ENCODE measurements at places on chromosomes 6 and 20. TPM values are rescaled to one million over a fixed set of nuclear protein-coding genes. Genes with fewer than 3 reads are reported as not detected.

GRCh38 chr6:129331450-129332138 is 378.4 kb downstream of the ARHGAP18 start:
- no peak for DNase-seq
- H3K4me1 ChIP-seq: peaks cover 2% of the 10 kb centered on the region
- H3K27ac ChIP-seq: no peak overlapping the region
- H3K27me3 ChIP-seq: no peaks in the 10 kb centered on the region

DNA sequence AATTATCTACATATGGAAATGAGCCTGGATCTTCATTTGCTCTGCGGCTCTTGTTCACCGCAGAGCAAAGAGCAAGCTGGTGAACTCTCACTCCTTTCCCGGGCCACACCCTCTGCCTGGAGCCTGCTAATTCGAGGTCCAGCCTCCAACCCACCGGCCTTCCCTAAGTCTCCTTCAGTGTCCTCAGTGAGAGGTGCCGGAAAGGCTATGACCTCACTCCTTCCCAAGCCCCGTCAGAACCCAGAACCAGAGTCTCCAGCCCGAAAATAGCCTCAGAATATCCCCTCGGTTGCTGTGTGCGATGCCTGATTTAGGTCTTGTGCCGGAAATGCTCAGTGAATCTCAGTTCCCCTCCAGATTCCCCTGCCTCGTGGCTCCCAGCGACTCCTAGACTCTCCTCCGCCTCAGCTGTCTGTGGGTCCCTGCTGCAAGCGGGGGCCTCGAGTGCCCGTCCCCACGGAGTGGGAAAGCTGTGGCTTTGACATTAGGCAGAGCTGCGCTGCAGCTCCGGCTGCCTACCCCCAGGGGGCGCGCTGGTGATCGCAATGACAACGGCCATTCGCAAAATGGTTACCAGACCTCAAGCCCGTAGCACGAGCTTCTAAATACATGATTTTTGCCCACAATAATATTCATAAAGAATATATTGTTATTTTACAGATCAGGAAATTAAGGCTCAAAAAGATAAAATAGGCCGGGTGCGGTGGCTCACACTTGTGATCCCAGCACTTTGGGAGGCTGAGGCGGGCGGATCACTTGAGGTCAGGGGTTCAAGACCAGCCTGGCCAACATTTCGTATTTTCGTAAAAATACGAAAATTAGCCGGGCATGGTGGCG is 4.1 kb upstream of the BNIP5 start:
- DNase-seq: peak; percentile 59
- H3K27me3 ChIP-seq: peaks cover 31% of the 10 kb centered on the region
- no peaks in the 10 kb centered on the region for H3K36me3 ChIP-seq
- peak overlapping the region; percentile 55 for H3K27ac ChIP-seq
- peaks cover 5% of the 10 kb centered on the region for H3K4me1 ChIP-seq
- H3K4me3 ChIP-seq: peak overlapping the region; percentile 59

DNA sequence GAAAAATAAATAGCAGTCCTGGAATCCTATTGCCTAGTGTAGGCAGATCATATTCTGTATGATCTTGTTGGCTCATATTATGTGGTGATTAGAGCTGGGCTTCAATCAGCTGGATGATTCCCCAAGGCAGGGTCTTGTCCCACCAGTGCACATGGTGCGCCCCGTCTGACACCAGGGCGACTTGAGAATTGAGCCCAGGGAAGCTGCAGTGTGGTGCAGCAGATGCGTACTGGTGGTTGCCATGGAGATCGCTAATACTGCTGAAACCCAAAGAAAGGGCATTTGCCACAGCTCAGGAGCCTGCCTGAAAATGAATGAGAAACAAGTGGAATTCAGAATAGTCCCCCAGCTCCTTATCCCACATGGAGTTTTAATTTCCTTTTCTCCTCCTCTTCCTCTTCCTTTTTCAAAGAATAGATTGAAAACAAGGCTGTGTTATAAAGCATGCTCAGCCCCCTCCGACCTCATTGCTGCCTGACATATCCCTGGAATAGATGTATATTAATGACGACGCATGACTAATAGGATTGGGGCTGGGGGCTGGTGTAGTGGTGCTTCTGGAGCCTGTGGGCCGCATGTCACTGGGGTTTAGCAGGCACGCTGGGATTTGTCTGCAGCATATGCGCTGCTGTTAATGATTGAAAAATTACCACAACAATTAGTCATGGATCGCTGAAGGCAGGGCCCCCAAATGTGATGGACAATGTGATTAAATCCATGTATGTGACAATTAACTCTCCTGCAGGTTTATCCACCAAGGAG is 210.5 kb downstream of the FARS2 start:
- H3K36me3 ChIP-seq: no peaks in the 10 kb centered on the region
- no peak overlapping the region for H3K27ac ChIP-seq
- DNase-seq: no peak
- H3K4me3 ChIP-seq: no peak overlapping the region

- H3K36me3 ChIP-seq: no peaks in the 10 kb centered on the region
- no peak for DNase-seq
- H3K27ac ChIP-seq: peak overlapping the region; percentile 97
- H3K27me3 ChIP-seq: no peaks in the 10 kb centered on the region
- peaks cover 22% of the 10 kb centered on the region for H3K4me1 ChIP-seq
- peak overlapping the region; percentile 99 for H3K4me3 ChIP-seq
Observed at GRCh38 chr6:33297956-33298772, 578 bp downstream of the RGL2 start.

- no peaks in the 10 kb centered on the region for H3K36me3 ChIP-seq
- no peak overlapping the region for H3K27ac ChIP-seq
- no peak for DNase-seq
- peaks cover 15% of the 10 kb centered on the region for H3K27me3 ChIP-seq
- H3K4me1 ChIP-seq: peaks cover 11% of the 10 kb centered on the region
Observed at GRCh38 chr6:110534731-110535492, 58.5 kb upstream of the SLC22A16 start.

- peaks cover 7% of the 10 kb centered on the region for H3K27me3 ChIP-seq
- H3K4me3 ChIP-seq: no peak overlapping the region
- H3K36me3 ChIP-seq: no peaks in the 10 kb centered on the region
Observed at GRCh38 chr20:46558511-46558959, 8.1 kb upstream of the OCSTAMP start.

DNA sequence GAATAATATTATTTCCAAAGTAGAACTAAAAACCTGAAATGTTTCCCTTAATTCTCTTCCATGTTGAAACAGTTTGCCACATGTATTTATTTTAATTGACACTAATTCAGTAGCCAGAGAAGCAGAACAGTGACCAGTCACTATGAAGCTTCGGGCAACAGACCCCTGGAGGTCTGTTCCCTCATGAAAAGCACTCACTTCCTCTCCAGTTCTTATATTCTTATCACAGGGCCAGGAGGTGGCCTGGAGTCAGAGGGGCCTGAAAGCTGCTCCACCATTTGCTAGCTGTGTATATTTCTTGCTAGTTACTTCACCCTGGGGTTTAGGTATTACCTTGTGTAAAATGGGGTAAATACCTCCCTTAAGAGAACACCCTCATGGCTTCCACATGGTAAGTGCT is 49.1 kb downstream of the MAP7 start:
- peaks cover 10% of the 10 kb centered on the region for H3K4me1 ChIP-seq
- DNase-seq: no peak
- no peak overlapping the region for H3K4me3 ChIP-seq
- no peaks in the 10 kb centered on the region for H3K27me3 ChIP-seq

- peak overlapping the region; percentile 87 for H3K27ac ChIP-seq
- H3K36me3 ChIP-seq: no peaks in the 10 kb centered on the region
- no peak overlapping the region for H3K4me3 ChIP-seq
- peaks cover 34% of the 10 kb centered on the region for H3K4me1 ChIP-seq
- H3K27me3 ChIP-seq: no peaks in the 10 kb centered on the region
Observed at GRCh38 chr6:125421836-125422235, 120.1 kb upstream of the HDDC2 start.

The CFAP206 gene
- 1.0 TPM for total RNA-seq

The AGPAT1 gene
- 63.2 TPM for total RNA-seq

The TAF11 gene
- 36.7 TPM for total RNA-seq

The TPX2 gene
- total RNA-seq: 39.0 TPM

The RNF182 gene
- 4.2 TPM for total RNA-seq

The POU3F2 gene
- total RNA-seq: not detected

The MDC1 gene
- total RNA-seq: 51.9 TPM

The TFAP2C gene
- total RNA-seq: 10.3 TPM
